Vagina (tissue), 2 donors: ENCODE measurements at places on chromosomes 12 and 14. TPM values are rescaled to one million over a fixed set of nuclear protein-coding genes. Genes with fewer than 3 reads are reported as not detected.

PLEK2 gene
- 4.4 TPM for total RNA-seq

- H3K27ac ChIP-seq, result no peak overlapping the region
- peaks cover 10% of the 10 kb centered on the region for H3K4me1 ChIP-seq
- no peak overlapping the region for H3K4me3 ChIP-seq
- H3K27me3 ChIP-seq, result no peaks in the 10 kb centered on the region
- no peaks in the 10 kb centered on the region for H3K36me3 ChIP-seq
- DNase-seq, result no peak
These were observed 446.7 kb upstream of the CCDC196 start for GRCh38 chr14:66039495-66039894.

DNA sequence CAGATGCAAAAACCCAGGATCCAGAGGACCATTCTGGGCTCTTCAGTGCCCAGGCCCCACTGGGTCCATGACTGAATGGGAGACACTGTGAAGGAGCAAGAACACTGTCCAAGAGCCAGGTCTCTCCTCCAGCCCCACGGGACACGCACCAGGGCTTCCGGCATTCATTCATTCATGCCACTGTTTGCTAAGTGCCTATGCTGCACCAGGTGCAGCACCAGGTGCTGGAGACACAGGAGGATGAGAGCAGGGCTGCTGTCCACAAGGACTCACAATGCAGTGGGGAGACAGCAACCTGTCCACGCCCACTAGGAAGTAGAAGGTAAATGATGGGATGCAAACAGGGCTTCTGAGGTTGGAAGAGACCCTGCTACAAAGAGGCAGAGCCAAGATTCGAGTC is 20.4 kb downstream of the CLMN start:
- H3K4me3 ChIP-seq, result no peak overlapping the region
- H3K27me3 ChIP-seq, result no peaks in the 10 kb centered on the region
- DNase-seq, result no peak

DNA sequence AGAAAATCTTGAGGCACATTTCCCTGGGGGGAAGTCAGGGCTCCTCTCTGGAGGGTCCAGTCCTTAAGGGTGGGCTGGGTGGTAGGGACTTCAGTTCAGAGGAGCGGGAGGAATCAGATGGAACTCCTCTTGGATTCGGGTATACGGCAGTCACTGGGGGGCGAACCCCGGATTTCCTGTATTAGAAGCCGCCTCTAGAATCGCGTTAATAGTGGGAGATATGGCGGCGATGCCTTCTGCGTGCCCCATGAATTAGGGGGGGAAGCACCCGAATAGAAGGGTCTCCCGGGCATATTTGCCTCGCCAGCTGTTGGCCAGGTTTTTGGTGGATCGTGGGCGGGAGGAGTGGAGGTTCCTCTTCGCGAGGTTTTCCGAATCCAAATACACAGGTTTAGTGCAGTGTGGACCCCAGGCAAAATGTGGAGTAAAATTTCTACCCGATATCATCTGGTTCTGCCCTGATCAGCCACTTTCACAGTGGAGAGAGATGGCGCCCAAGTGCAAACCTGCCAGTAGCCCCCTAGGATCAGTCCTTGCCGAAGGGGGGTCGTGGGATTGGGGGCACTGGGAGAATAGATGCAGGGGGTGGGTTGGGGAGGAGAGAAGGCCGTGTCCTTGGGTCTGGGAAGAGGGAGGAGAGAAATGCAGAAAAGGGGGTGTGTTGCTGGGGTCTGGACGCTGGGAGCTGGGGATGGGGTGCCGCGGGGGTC is 628 bp downstream of the MEG3 start:
- H3K4me3 ChIP-seq, result peak overlapping the region; percentile 43
- no peaks in the 10 kb centered on the region for H3K36me3 ChIP-seq

DNA sequence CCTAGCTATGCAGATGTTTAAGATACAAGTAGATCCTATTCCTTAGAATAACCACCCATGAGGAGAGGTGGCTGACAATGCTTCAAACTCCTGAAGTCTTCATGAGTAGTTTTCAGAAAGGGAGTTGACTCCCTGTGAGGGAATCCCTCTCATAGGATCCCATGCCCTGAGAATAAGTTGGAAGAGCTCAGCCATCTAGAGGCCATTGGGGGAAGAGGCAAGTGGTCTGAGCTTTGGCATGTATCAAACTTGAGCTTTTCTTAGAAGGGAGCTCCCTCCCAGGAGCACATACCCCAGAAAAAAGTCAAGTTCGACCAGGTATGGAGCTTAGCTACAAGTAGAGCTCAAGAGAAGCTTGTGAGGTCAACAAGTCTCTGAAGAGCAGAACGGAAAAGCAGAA is 165.7 kb upstream of the RBM19 start:
- H3K27me3 ChIP-seq, result no peaks in the 10 kb centered on the region
- no peak overlapping the region for H3K27ac ChIP-seq
- H3K36me3 ChIP-seq, result no peaks in the 10 kb centered on the region
- H3K4me3 ChIP-seq, result no peak overlapping the region
- no peak for DNase-seq

- no peaks in the 10 kb centered on the region for H3K4me1 ChIP-seq
- no peak overlapping the region for H3K4me3 ChIP-seq
- H3K36me3 ChIP-seq, result no peaks in the 10 kb centered on the region
- peak; percentile 74 for DNase-seq
- no peak overlapping the region for H3K27ac ChIP-seq
These were observed 71.5 kb upstream of the ZFP36L1 start for GRCh38 chr14:68864361-68864750.
